ENCODE measurements at places on chromosomes 16 and 17. TPM values are rescaled to one million over a fixed set of nuclear protein-coding genes. Genes with fewer than 3 reads are reported as not detected.
A peak's percentile ranks its signal among the peaks of the same experiment; 100 is the strongest.

DNA sequence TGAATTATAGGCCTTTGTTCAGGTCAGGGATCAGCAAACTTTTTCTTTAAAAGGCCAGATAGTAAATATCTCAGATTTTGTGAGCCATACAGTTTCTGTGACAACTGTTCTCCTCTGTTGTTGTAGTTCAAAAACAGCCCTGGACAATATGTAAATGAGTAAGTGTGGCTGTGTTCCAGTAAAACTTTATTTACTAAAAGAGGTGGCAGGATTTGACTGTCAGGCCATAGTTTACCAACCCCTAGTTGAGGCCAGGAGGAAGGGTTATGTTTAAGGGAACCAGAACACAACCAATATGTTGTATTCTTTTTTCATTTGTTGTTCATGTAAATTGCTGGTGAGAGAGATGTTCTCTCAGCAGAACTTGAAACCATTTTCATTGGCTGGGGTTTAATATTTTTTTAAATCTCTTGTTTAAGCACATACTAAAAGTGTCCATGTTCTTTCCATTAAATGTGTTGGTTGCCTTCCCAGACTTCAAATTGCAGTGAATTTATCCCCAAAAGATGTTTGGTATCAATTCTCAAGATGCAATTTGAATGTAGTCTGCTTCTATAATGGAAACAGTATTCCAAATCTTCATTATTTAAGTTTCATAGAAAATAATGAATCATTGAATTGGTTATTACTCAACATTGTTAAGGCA is 260.3 kb downstream of the FTO start:
- H3K4me1 ChIP-seq, result peaks cover 33% of the 10 kb centered on the region
- H3K27me3 ChIP-seq, result no peaks in the 10 kb centered on the region
- H3K4me3 ChIP-seq, result no peak overlapping the region
- H3K36me3 ChIP-seq, result peaks cover 8% of the 10 kb centered on the region
- DNase-seq, result no peak
- H3K27ac ChIP-seq, result no peak overlapping the region

- no peaks in the 10 kb centered on the region for H3K36me3 ChIP-seq
- H3K27ac ChIP-seq, result no peak overlapping the region
- peaks cover 32% of the 10 kb centered on the region for H3K27me3 ChIP-seq
- H3K4me1 ChIP-seq, result peaks cover 18% of the 10 kb centered on the region
Observed at GRCh38 chr17:13272296-13272695, 254.5 kb upstream of the ELAC2 start.

DNA sequence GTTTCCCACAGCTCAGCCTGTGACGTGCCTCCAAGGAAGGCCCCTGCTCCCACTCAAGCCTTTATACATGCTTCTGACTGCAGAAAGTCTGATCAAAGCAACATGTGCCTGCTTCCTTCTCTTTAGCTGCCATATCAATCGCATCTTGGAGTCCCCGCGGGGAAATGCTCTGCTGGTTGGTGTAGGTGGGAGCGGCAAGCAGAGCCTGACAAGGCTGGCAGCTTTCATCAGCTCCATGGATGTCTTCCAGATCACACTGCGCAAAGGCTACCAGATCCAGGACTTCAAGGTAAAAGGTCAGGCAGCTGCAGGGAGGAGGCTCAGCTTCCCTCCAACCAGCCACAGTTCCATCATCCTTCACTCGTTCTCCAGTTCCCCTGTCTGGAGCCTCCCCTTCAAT is 189.7 kb downstream of the ZNF18 start:
- no peak overlapping the region for H3K4me3 ChIP-seq
- DNase-seq, result peak; percentile 27
- no peaks in the 10 kb centered on the region for H3K36me3 ChIP-seq
- H3K4me1 ChIP-seq, result no peaks in the 10 kb centered on the region
- H3K27me3 ChIP-seq, result no peaks in the 10 kb centered on the region

- H3K4me1 ChIP-seq, result no peaks in the 10 kb centered on the region
- no peak overlapping the region for H3K27ac ChIP-seq
- H3K27me3 ChIP-seq, result peaks cover 49% of the 10 kb centered on the region
- no peak for DNase-seq
- H3K4me3 ChIP-seq, result peak overlapping the region; percentile 43
Observed at GRCh38 chr17:1232786-1233185, 37.5 kb upstream of the BHLHA9 start.

DNA sequence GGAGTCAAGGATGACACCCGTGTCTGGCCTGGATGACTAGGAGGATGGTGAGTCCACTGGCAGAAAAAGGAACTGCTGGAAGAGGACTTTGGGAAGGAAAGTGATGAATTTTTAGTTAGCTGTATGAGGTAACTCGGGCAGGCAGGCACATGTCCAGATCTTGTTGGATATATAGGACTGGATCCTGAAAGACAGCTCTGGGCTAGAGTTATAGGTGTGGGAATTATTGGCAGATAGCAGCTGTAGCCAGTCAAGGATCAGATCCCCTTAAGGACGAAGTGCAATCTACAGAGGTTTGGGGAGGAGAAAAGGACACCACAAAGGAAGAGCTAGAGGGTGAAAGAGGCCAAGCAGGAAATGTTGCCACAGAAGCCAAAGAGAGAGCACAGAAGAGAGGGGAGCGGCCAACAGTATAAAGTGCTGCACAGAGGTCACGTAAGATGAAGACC is 10.1 kb downstream of the CYB5D1 start:
- peaks cover 11% of the 10 kb centered on the region for H3K4me1 ChIP-seq
- peaks cover 27% of the 10 kb centered on the region for H3K36me3 ChIP-seq
- no peak overlapping the region for H3K27ac ChIP-seq
- no peaks in the 10 kb centered on the region for H3K27me3 ChIP-seq
- no peak for DNase-seq
- H3K4me3 ChIP-seq, result no peak overlapping the region

- no peak for DNase-seq
- H3K4me1 ChIP-seq, result no peaks in the 10 kb centered on the region
- H3K4me3 ChIP-seq, result no peak overlapping the region
- no peaks in the 10 kb centered on the region for H3K27me3 ChIP-seq
- peaks cover 4% of the 10 kb centered on the region for H3K36me3 ChIP-seq
- no peak overlapping the region for H3K27ac ChIP-seq
Observed at GRCh38 chr17:72915625-72916081, 176.8 kb downstream of the SLC39A11 start.

DNA sequence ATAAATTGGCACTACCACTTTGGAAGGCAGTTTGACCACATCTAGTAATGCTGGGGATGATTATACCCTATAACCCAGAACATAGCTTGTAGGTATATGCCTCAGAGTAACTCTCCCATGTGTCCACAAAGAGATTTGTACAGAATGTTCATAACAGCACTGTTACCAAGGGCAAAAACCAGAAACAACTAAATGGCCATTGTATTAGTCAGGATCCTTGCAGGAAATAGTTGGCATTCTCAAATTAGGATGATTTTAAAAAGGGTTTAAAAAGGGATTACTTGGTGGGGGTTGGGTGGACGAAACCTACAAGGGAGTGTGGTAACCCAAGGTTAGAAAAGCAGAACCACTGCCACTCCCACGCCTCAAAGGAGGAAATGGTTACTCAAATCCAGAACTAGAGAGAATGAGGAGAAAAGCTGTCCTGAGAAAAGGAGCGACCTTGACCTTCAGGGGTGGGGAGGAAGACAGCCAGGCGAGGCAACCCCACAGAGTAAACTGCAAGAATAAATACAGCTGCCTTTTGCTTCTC is 2.1 kb downstream of the CPPED1 start:
- H3K36me3 ChIP-seq, result no peaks in the 10 kb centered on the region
- H3K27me3 ChIP-seq, result no peaks in the 10 kb centered on the region
- DNase-seq, result no peak

Gene CARD14
- 6.7 TPM for total RNA-seq

Gene OTOA
- total RNA-seq, result 0.17 TPM
